ENCODE measurements at places on chromosomes 6 and 20. TPM values are rescaled to one million over a fixed set of nuclear protein-coding genes. Genes with fewer than 3 reads are reported as not detected.

SLC22A1 gene
- total RNA-seq, result 3.4 TPM

UBE2C gene
- total RNA-seq, result 1.0 TPM

SLC25A27 gene
- 18.1 TPM for total RNA-seq

PDYN gene
- not detected for total RNA-seq

TRIM31 gene
- total RNA-seq, result not detected

DNA sequence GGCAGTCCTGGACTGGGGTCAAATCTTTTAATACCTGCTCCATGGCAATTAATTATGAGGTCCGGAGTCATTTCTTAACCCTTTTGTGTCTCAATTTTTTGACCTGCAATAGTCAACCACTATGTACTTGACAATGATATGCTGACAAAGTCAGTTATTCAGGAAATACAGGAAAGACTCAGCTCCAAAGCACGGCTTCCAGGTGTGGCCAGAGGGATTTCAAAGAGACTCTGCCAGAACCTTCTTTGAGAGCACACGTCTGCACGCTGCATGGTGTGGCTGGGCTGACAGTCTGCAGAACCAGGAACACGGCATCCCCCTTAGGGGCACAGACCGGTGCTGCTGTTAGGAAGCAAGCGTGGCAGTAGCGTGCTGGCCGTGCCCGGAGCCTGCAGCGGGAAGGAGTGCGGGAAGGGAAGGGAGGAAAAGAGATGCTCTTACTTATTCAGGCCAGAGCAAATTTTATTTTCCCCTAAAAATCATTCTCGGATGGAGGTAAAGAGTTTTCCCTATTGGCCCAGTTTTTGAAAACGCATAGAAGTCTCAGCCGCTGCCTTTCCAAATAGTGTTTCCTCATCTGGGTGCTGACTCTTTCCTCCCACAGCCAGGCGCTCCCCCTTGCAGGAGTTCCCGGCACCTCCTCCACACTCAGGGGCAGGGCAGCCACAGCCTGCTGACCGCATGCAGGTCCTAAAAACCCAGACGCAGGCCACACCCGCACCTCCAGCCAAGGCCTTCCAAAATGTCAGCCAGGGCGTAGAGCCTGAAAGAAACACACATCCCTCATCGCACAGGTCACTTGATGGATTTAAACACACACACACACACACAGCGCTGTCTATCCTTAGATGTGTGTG lies 187.4 kb upstream of the SNX9 start:
- no peak for DNase-seq

DNA sequence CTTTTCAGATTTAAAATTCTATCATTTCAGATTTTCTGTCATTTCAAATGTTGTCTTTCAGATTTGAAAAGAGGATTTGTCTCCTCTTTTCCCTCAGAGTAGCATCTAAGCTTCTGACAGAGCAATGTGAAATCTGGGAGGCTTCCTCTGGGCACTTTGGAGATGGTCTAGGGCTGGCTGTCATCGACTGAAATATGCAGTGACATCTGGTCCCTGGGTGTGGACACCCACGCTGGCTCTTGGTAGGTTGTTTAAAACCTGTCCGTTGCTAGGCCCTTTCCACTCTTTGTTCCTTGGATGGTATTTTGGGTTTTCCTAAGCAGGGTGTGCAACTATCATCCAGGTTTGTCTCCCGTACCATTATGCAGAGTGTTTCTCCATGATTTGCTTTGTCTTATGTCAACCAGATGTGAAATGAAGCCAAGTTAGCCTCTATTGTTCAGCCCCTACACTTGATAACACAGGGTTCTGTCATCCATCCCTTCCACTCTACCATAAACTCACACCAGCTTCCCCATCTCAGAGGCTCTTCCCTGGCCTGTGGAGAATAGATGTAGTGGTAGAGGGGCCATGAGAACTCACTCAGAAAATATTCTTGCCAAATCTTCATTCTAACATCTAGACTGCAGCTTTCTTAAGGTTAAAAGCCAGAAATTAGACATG lies 5.0 kb upstream of the VIP start:
- no peak for DNase-seq

PRR18 gene
- total RNA-seq, result 0.09 TPM

ADGRF5 gene
- not detected for total RNA-seq

DNA sequence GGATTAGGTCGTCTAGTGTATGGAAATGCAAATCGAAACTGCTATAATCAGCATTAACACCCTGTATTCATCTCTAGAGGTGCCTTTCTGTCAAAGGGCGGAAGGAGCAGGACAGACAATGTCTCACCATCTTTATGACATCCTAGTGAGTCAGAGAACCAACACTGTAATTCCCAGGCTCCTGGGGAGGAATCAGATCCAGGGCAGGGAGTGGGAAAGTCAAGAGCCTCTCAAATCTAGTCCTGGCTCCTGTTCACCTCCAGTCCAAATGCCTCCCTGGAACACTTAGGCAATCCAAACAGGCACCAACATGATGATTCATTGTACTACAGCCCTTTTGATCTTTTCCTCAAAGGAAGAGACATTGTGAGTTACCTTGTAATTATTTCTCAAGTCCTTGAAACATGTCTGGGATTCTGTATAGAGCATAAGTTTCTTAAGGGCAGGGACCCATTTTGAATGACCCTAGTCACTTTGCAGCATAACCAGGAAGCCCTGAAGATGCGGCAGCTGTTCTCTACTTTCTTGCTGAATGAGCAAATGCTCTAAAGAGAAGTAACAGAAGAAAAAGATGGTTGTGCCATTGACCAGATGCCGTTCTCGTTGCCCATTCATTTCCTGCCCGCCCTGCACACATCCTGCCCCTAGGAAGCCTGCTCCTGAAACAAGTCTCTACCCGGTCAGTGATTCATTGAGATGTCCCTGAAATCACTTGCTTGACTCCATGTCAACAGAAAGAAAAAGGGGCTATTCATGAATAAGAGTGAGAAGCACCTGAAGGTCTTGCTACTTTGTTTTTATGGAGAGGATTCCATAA lies 112.8 kb upstream of the JARID2 start:
- peak; percentile 99 for DNase-seq

E2F1 gene
- 1.8 TPM for total RNA-seq

GRCh38 chr6:3291987-3292386 lies 33.2 kb downstream of the PSMG4 start:
- DNase-seq, result no peak

GRCh38 chr6:165484178-165484889 lies 174.9 kb upstream of the C6orf118 start:
- DNase-seq, result no peak

DNA sequence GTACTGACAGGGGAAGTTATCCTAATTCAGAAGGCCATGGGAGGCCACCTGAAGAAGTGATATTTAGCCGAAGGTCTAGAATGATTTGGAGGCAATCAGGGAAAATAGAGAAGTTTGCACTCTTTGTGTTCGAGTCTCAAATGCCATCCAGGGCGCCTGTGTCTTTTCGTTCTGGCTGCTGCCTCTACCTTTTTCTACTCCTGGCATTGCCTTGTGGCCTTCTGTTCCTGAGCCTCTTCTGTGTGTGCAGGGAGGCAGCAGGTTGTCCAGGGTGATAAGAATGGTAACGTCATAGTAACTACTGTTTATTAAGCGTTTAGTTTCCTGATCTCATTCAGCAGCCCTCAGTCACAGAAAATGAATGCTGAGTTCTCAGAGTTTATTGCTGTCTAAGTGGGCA lies 252.1 kb downstream of the FARS2 start:
- DNase-seq, result no peak

- DNase-seq, result no peak
Observed at GRCh38 chr6:72061286-72061685, 174.9 kb downstream of the RIMS1 start.

CEP85L gene
- 14.7 TPM for total RNA-seq

GRCh38 chr6:48206091-48206490 lies 95.1 kb upstream of the PTCHD4 start:
- no peak for DNase-seq

KCNK5 gene
- total RNA-seq, result 1.3 TPM

- DNase-seq, result no peak
Observed at GRCh38 chr20:37090407-37090806, 5.4 kb downstream of the RBL1 start.

SLC52A3 gene
- total RNA-seq, result not detected

TRAM2 gene
- total RNA-seq, result 9.8 TPM

GRCh38 chr6:163466839-163467390 lies 52.4 kb downstream of the QKI start:
- no peak for DNase-seq

TMEM217 gene
- total RNA-seq, result 1.7 TPM

DNA sequence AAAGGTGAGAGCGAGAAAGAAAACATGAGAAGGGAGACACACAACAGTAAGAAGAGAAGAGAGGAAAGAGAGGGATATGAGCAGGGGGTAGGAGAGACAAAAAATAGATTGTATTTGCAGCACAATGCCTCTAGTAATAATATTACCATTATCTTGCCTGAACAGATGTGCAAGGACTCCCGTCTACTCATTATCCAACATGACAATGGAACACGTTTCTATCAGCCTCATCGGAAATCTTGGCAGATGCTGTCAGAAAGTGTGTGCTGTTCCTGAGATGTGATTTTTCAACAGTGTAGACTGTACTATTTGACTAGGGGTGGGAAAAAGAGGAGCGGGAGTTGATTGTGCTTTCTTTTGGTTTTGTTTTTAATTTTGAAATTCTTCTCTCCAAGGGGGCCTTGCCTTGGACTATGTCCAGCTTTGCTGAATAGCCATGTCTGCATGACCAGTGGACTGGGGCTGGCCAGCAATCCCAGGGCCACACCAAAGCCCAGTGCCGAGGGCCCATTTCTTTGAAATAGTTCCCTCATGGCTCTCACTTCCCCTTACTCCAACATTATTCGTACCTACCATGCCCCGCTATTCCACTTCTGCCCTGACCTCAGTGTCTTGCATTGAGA lies 11.3 kb upstream of the TRAM2 start:
- DNase-seq, result no peak

GRCh38 chr6:63426844-63427243 lies 107.1 kb upstream of the LGSN start:
- DNase-seq, result no peak

DNA sequence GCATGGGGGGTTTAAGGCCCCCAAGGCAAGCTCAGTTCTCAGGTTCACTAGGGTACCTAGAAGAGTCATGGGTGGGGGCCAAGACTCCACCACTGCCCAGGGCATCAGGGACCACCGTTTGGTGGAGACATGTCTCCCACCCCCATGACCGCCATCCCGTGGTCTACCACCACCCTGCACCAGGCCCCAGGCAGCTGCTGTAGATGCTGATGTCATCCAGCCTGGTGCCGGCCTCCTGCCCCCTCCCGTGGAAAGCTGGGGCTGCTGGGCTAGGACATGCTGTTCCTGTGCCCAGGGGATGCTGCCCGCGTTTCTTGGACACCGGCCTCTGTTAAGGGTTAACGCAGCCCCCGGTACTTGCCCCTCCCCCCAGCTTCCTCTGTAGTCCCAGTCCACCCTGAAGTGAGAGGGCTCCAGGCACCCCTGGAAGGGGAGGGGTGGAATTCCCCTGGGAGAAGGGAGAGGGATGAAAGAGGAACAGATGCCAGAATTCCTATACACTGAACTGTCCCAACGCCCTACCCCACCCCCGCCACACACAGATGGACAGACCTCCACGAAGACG lies 587 bp downstream of the IP6K3 start:
- DNase-seq, result peak; percentile 20

- no peak for DNase-seq
Observed at GRCh38 chr6:157561929-157562810, 181.2 kb downstream of the ZDHHC14 start.

DNA sequence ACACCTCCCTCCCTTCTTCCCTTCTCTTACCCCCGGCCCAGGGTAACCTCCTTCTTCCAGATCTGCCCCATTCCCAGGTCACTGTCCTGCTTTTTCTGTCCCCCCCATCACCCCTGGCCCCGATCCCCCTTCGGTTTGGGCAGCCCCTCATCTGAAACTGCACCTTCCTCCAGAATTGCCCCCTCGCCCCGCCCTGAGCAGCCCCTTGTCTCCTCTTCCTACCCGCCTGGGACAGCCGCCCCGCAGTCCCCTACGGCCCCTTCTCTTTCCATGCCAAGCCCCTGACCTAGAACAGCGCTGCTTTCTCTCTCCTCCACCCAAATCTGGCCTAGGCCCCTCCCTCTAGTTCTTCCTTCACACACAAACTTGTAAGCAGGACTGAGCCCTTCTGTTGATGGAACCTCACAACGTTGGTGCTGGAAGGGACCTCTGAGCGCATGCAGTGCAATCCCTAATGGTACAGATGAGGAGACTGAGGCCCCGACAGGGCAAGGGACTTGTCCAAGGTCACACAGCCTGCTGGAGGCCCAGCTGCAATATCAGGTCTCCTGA lies 630 bp downstream of the PPP2R5D start:
- no peak for DNase-seq

All from mammary epithelial cell (primary cell).